ENCODE measurements at places on chromosomes 13 and 19. TPM values are rescaled to one million over a fixed set of nuclear protein-coding genes. Genes with fewer than 3 reads are reported as not detected.

- no peak for DNase-seq
Measured at GRCh38 chr13:113811081-113811928, 52.3 kb downstream of the TMEM255B start.

DNA sequence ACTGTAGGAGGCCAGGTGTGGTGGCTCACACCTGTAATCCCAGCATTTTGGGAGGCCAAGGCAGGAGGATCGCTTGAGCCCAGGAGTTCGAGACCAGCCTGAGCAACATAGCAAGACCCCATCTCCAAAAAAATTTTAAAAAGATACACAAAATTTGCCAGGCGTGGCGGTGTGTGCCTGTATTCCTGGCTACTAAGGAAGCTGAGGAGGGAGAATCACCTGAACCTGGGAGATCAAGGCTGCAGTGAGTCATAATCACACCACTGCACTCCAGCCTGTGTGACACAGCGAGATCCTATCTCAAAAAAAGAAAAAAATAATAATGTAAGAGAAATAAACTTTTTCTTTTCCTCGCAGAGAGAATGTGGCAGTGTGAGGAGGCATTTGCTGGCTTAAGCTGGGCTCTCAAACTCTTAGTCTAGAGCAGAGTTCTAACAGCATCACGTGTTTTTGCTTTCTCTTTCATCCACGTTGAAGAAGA, 21.1 kb downstream of the FAM187B start:
- peak; percentile 38 for DNase-seq

DNA sequence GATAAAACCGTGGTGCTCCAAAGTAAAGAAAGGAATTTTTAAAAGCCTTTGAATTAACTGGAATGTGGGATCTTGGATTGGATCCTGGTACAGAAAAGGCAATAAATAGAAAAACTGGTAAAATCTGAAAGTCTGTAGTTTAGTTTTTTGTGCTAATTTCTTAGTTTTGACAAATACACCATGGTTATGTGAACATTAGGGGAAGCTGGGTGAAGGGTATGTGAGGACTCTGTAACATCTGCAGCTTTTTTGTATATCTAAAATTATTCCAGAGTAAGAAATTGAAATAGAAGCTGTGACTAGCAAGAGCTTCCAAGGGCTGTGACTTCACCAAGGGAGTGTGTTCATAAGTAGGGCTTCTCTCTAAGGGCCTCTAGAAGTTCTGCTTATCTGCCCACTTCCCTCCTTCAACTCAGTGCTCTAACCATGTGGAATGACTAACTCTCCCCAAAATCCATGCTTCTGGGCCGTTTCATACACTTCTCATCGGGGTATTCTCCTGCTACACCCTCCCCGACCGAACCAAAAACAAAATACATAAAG, 26.5 kb downstream of the ARHGAP35 start:
- no peak for DNase-seq

GRCh38 chr13:106161146-106161545, 374.3 kb downstream of the EFNB2 start:
- DNase-seq = no peak

LHB gene
- 1.8 TPM for total RNA-seq

Data from M059J (cell line).